Amygdala (tissue), 56 donors: ENCODE measurements at places on chromosomes 2 and 18.

GRCh38 chr2:144249035-144249637, 270.8 kb downstream of the ZEB2 start:
- DNase-seq, result no peak

DNA sequence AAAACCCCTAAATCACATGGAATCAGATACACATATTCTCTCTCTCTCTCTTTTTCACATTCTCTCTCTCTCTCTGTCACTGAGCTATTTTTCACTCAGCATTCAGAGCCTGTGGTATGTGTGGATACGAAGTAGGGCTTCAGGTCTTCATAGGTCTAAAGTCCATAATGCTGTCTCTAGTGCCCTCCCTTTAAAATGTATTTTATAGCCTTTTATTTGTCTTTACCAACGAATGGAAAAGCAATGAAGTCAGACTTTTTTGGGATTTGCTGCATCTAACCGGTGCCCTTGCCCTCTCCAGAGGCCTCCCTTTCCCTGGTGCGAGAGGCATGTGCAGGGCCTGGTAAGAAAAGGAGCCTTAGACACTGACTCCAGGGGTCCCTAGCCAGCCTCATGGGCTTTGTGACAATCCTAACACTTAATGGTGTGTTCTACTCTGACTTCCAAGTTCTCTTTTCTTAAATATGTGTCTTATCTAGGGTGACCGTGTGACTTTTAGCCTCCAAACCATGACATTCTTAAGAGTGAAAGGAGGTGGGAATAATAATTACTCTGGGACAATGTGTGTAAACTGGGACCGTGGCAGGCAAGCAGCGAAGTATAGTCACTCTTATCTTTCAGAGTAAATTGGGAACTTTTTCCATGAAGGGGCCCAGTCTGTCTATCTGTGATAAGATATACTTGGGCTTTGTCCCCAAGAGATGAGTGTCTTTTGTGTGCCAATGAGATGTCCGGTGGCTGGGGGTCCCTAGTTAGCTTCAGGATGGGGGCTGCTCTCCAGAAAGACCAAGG, 101.1 kb downstream of the B3GNT2 start:
- DNase-seq, result no peak

- DNase-seq, result no peak
These were observed 425.4 kb downstream of the NYAP2 start for GRCh38 chr2:225824748-225825449.

DNA sequence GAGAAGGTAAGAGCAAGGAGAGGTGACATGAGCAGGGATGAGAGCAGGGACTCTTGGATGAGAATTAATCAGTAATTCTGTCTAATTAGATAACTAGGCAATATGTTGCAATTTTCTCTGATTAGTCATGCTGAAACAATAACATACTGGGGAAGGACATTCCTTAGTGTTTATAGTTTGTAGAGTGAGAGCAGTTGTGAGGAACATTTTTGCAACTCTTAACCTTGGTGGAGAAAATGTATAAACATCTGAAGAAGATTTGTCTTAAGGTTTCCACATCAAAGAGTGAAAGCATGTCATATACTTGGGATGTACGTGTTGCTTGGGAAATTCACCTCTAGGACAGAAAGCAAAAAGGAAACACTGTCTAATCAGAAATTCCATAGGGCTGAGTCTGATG, 955.4 kb upstream of the FANCL start:
- no peak for DNase-seq

DNA sequence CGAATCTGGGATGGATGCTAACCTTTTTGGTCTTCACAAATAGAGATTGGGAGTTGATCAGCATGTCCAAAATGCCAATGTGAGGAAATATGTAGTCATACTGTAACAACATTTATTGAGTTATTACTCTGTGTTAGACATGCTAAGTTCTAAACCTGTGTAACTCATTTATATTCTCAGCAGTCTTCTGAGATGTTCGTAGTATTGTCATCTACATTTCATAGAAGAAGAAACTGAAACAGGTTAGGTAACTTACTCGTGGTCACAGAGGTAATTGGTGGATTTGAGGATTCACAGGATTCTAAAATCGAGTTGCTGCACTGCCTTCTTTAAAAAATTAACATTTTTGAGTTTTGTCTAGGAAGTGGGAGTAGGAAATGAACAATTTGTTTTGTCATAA, 162.1 kb downstream of the UBE2E3 start:
- DNase-seq, result no peak
